ENCODE measurements at places on chromosomes 3 and 15. TPM values are rescaled to one million over a fixed set of nuclear protein-coding genes. Genes with fewer than 3 reads are reported as not detected.

- DNase-seq = no peak
- no peaks in the 10 kb centered on the region for H3K4me1 ChIP-seq
- no peak overlapping the region for H3K27ac ChIP-seq
- H3K4me3 ChIP-seq = no peak overlapping the region
- H3K27me3 ChIP-seq = peaks cover 24% of the 10 kb centered on the region
- H3K36me3 ChIP-seq = no peaks in the 10 kb centered on the region
Observed at GRCh38 chr15:51137024-51137423, 42.3 kb upstream of the TNFAIP8L3 start.

Gene MKRN2
- 22.5 TPM for total RNA-seq

Gene AHSG
- not detected for total RNA-seq

DNA sequence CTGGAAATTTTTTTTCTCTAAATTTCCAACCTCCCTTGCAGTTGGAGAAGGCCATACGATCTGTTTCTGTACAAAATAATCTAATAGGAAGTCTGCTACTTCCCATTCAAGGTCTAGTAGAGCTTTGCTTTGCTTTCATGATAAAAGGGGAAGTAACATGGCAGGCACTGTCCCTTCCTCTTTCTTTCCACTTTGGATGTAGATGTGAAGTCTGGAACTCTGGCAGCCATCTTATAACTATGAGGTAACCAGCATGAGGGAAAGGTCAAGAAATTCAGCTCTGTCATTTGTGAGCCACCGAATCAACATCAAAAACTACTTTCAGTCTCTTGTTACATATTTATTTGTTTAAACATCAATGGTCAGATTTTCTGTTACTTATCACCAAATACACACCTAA, 156.3 kb downstream of the MTHFS start:
- peaks cover 3% of the 10 kb centered on the region for H3K27me3 ChIP-seq
- no peak overlapping the region for H3K27ac ChIP-seq
- no peaks in the 10 kb centered on the region for H3K36me3 ChIP-seq
- no peak overlapping the region for H3K4me3 ChIP-seq
- H3K4me1 ChIP-seq = no peaks in the 10 kb centered on the region

Gene RPSA
- 1,730 TPM for total RNA-seq

Gene PLA2G4D
- not detected for total RNA-seq

Gene C3orf52
- 2.5 TPM for total RNA-seq

GRCh38 chr3:83498361-83499016, 1460.3 kb upstream of the CADM2 start:
- no peak for DNase-seq
- H3K4me3 ChIP-seq = no peak overlapping the region
- no peaks in the 10 kb centered on the region for H3K4me1 ChIP-seq
- no peaks in the 10 kb centered on the region for H3K27me3 ChIP-seq
- H3K36me3 ChIP-seq = no peaks in the 10 kb centered on the region

- H3K4me1 ChIP-seq = no peaks in the 10 kb centered on the region
- no peak overlapping the region for H3K4me3 ChIP-seq
- H3K36me3 ChIP-seq = no peaks in the 10 kb centered on the region
- peaks cover 24% of the 10 kb centered on the region for H3K27me3 ChIP-seq
Observed at GRCh38 chr15:38853608-38854007, 289.0 kb upstream of the RASGRP1 start.

DNA sequence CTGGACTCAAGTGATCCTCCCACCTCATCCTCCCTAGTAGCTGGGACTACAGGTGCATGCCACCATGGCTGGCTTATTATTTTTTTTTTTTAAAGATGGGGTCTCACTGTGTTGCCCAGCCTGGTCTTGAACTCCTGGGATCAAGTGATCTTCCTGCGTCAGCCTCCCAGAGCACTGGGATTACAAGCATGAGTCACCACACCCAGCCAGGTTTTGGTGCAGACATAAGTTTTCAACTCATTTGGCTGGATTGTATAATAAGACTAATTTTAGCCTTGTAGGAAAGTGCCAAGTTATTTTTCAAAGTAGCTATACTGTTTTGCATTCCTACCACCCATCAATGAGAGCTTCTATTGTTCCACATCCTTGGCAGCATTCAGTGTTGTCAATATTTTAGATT, 32.1 kb downstream of the BUB1B start:
- no peak overlapping the region for H3K4me3 ChIP-seq
- no peak overlapping the region for H3K27ac ChIP-seq
- DNase-seq = no peak
- H3K4me1 ChIP-seq = peaks cover 24% of the 10 kb centered on the region
- H3K36me3 ChIP-seq = peaks cover 77% of the 10 kb centered on the region
- H3K27me3 ChIP-seq = no peaks in the 10 kb centered on the region

DNA sequence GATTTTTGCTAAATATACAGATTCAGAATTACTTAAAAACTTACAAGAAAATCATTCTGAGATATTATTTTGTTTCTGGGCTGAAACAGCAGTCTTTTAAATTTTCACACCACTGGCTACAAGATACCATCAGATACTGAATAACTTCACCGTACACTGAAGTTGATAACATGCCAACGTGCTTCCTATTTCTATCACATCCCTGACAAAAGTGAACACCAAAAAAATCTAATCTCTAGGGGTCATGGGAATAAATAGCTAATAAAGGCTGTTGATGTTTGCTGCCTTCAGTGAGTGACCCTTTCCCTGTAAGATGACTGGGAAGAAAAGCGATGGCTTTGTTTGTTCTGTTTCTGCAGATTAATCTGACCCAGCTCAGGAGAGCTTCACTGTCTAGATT, 120.5 kb downstream of the DUT start:
- H3K4me3 ChIP-seq = no peak overlapping the region
- no peaks in the 10 kb centered on the region for H3K4me1 ChIP-seq
- no peak for DNase-seq
- no peaks in the 10 kb centered on the region for H3K36me3 ChIP-seq
- H3K27ac ChIP-seq = no peak overlapping the region

Gene SI
- not detected for total RNA-seq

DNA sequence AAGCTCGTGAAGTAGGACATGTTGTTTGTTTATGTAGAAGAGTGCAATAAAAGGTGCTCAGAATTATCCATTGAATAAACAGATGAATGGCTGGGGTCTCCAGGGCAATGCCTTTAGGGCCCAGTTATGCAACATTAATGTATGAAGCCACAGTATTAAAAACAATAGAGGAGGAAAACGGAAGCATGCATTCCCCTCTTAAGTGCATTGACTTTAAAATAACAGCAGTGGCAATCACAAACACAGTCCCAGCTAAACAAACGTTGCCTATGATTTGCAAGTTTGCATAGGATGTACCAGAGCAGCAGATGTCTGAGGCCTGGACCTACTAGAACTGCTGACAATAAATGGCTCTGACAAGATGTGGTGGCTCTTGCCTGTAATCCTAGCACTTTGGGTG, 60.6 kb upstream of the GCNT3 start:
- H3K36me3 ChIP-seq = no peaks in the 10 kb centered on the region
- no peaks in the 10 kb centered on the region for H3K4me1 ChIP-seq
- H3K4me3 ChIP-seq = no peak overlapping the region
- H3K27me3 ChIP-seq = peaks cover 18% of the 10 kb centered on the region

DNA sequence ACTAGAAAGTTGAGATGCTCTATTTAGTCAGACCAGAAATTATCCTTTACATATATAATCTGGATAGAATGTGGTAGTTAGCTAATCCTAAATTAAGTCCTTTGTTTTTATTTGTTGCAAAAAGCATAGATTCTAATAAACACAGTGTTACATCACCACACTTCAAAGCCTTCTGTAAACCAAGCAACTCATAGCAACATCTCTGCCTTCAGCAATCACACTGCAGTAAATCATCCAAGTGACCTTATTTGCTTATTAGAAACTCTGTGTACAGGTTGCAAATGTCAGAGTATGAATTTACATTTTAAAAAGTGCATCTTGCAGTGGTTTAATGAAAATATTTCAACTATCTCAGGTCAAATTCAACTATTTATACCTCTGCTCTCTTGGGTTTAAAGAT, 242.5 kb downstream of the GBE1 start:
- H3K27me3 ChIP-seq = no peaks in the 10 kb centered on the region
- H3K27ac ChIP-seq = no peak overlapping the region
- DNase-seq = no peak
- H3K4me3 ChIP-seq = no peak overlapping the region

GRCh38 chr15:95588056-95588455, 742.4 kb upstream of the NR2F2 start:
- no peak overlapping the region for H3K27ac ChIP-seq
- peaks cover 9% of the 10 kb centered on the region for H3K27me3 ChIP-seq
- no peak for DNase-seq
- no peaks in the 10 kb centered on the region for H3K36me3 ChIP-seq

- H3K4me3 ChIP-seq = no peak overlapping the region
- H3K27me3 ChIP-seq = peaks cover 24% of the 10 kb centered on the region
- H3K4me1 ChIP-seq = peaks cover 9% of the 10 kb centered on the region
Observed at GRCh38 chr3:193874997-193875593, 260.9 kb upstream of the HES1 start.

Gene FGF12
- total RNA-seq = not detected

DNA sequence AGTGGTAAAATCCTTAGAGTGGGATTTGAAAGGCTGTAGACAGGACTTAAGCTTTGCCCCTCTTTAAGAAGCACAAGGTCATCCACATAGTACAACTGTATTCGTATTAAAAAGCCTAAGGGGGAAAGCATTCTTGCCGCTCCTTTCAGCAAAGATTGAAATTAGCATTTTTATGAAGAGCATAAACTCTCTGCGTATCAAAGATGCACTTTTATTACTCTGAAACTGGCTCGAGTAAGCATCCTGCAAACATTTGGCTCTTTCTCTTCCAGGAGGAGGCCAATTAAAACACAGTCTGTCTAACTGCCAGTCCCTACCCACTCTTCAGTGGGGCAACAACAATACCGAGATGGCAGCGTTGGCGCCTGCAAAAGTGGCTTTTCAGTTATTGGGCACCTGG, 192.5 kb upstream of the TPRG1 start:
- H3K36me3 ChIP-seq = no peaks in the 10 kb centered on the region
- DNase-seq = no peak

Gene GTPBP8
- total RNA-seq = 24.5 TPM

Gene CLDN1
- total RNA-seq = not detected

- DNase-seq = no peak
- no peaks in the 10 kb centered on the region for H3K27me3 ChIP-seq
- no peak overlapping the region for H3K27ac ChIP-seq
- no peak overlapping the region for H3K4me3 ChIP-seq
- peaks cover 19% of the 10 kb centered on the region for H3K4me1 ChIP-seq
Observed at GRCh38 chr15:52326756-52327155, 31.2 kb upstream of the MYO5C start.

Gene CYP8B1
- not detected for total RNA-seq

- H3K27ac ChIP-seq = no peak overlapping the region
- H3K27me3 ChIP-seq = no peaks in the 10 kb centered on the region
- DNase-seq = no peak
- H3K36me3 ChIP-seq = no peaks in the 10 kb centered on the region
- no peaks in the 10 kb centered on the region for H3K4me1 ChIP-seq
Observed at GRCh38 chr3:73493543-73494308, 131.0 kb downstream of the PDZRN3 start.

- no peak overlapping the region for H3K4me3 ChIP-seq
- peaks cover 32% of the 10 kb centered on the region for H3K36me3 ChIP-seq
- DNase-seq = no peak
- H3K27me3 ChIP-seq = no peaks in the 10 kb centered on the region
- H3K4me1 ChIP-seq = peaks cover 2% of the 10 kb centered on the region
- peak overlapping the region; percentile 15 for H3K27ac ChIP-seq
Observed at GRCh38 chr3:9976721-9977709, 9.6 kb downstream of the EMC3 start.

Gene RLBP1
- not detected for total RNA-seq

- H3K27ac ChIP-seq = no peak overlapping the region
- H3K27me3 ChIP-seq = peaks cover 3% of the 10 kb centered on the region
- no peak for DNase-seq
- H3K4me3 ChIP-seq = no peak overlapping the region
- no peaks in the 10 kb centered on the region for H3K36me3 ChIP-seq
Observed at GRCh38 chr15:82553846-82554245, 13.6 kb upstream of the RPS17 start.

Gene VIPR1
- 9.5 TPM for total RNA-seq

- no peak overlapping the region for H3K4me3 ChIP-seq
- H3K4me1 ChIP-seq = no peaks in the 10 kb centered on the region
- H3K36me3 ChIP-seq = no peaks in the 10 kb centered on the region
- no peaks in the 10 kb centered on the region for H3K27me3 ChIP-seq
- no peak overlapping the region for H3K27ac ChIP-seq
- no peak for DNase-seq
Observed at GRCh38 chr3:176647987-176648386, 549.3 kb downstream of the TBL1XR1 start.

DNA sequence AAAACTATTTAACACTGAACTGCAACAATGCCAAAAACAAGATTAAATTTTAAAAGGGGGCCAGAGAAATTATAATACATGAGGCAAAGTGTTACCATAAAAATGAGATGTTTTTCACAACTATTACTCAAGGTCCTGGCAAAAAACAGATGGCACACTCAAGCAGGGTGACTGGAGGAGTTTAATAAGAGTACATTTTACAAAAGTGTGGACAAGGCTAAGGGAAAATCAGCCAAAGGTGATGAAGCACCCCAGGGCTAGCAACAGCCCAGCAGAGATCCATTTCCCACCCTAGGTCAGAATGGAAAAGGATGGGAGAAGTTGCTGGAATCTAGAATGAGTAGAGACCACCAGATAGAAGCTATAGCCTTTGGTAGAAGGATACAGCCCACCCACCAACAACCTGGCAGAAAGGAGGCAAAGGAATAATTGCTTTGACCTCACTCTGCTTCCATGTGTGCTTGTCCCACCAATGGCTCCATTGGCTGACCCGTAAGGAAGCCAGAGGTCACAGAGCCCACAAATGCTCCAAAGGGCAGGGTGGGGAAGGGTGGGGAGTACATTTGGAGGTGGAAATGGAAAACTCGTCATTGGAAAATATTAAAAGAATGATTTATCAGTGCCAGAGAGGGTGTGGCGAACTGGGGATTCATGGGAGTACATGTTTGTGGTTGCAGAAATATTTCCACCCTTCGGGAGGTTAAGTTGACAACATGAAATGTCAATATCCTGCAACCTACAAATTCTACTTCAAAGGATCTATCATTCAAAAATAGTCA, 161.0 kb upstream of the UBE2E2 start:
- no peak overlapping the region for H3K4me3 ChIP-seq
- no peak overlapping the region for H3K27ac ChIP-seq
- no peaks in the 10 kb centered on the region for H3K36me3 ChIP-seq
- no peaks in the 10 kb centered on the region for H3K4me1 ChIP-seq
- no peak for DNase-seq

DNA sequence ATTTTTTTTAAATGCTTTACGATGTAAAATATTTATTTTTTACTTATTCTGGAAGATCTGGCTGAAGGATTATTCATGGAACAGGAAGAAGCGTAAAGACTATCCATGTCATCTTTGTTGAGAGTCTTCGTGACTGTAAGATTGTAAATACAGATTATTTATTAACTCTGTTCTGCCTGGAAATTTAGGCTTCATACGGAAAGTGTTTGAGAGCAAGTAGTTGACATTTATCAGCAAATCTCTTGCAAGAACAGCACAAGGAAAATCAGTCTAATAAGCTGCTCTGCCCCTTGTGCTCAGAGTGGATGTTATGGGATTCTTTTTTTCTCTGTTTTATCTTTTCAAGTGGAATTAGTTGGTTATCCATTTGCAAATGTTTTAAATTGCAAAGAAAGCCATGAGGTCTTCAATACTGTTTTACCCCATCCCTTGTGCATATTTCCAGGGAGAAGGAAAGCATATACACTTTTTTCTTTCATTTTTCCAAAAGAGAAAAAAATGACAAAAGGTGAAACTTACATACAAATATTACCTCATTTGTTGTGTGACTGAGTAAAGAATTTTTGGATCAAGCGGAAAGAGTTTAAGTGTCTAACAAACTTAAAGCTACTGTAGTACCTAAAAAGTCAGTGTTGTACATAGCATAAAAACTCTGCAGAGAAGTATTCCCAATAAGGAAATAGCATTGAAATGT, 15.6 kb downstream of the THBS1 start:
- no peak for DNase-seq
- H3K27me3 ChIP-seq = peaks cover 7% of the 10 kb centered on the region
- H3K36me3 ChIP-seq = peaks cover 10% of the 10 kb centered on the region
- H3K27ac ChIP-seq = no peak overlapping the region
- H3K4me3 ChIP-seq = no peak overlapping the region

Data from activated CD8-positive, alpha-beta T cell treated with anti-CD3 and anti-CD28 coated beads, Interleukin-2, amount 10 ng/mL, durations not matched to agents 7 days and 5 days (primary cell).